Stimulated activated CD8-positive, alpha-beta memory T cell treated with anti-CD3 and anti-CD28 coated beads, Interleukin-4, amount 100 ng/mL, for 24 hours (primary cell): ENCODE measurements at places on chromosomes 16 and 17.

DNA sequence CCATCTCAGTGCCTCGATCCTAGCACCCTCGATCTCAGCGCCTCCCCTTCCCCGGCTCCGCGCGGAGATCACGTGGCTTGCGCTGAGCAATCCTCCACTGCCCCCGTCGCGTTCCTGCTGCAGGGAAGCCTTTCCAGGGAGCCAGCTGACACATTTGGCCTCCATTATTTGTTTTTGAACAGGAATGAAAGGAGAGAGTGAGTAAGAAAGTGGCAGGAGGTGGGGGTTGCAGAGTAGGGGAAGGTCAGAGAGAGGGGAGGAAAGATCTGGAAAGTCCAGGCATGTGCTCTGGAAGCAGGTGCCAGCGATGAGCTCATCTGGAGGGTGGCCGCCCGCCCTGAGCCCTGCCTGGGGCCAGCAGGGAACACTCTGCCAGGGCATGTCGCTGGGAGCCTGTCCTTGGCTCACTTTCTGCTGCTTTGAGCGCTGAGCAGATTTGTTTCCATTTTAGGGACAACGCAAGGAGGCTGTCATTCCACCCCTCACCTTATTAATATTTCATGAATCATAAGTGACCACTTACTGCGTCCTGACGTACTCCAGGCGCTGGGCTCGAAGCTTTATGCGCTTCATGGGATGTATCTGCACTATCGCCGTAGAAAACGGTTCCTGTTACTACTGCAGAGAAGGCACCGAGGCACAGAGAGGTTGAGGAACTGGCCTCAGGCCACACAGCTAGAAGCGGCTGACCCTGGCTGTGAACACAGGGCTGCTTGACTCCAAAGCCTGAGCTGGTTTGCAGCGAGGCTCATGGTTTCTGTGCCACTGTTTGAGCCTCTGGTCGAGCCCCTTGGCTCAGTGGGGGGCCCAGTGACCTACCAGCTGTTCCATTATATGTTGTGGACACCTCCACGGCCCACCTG is 283.1 kb downstream of the SEC14L1 start:
- DNase-seq, result no peak

DNA sequence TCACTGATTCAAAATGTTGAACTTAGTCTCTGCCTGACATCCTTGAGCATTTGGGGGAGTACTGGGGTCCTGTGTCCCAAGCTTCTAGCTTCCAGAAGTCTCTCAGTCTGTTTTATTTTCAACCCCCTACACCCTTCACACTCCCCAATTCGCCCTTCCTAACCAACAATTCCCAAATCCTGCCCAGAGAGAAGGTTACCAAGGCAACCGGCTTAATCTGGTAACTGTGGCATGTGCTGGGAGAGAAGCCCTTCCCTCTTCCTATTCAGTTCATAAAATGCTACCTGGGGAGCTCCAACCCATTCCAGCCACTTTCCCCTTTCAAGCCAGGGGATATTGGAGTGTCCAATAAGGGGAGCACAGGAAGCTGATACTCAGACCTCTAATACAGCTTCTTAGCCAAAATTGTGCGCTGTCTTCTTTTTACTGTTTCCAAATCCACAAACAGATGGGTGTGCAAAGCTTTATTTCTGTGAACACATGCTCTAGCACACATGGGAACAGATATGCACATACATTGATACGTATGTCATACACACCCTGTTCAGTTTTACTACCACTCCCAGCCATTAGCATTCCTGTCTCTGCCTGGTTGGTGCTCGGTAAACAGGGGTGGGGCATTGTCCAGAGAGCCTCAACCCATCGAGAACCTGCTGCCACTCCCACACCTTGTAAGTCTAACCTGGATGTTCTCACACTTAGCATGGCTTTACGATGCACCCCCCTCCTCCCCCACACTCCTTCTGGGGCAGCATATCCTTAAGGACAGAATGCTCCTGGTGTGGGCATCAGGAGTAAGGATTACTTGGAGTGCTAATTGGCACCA is 1.1 kb upstream of the RAPGEFL1 start:
- DNase-seq, result no peak

GRCh38 chr17:62626719-62627218 is 701 bp upstream of the MRC2 start:
- no peak for DNase-seq

- no peak for DNase-seq
Observed at GRCh38 chr17:69518951-69519350, 104.5 kb downstream of the MAP2K6 start.

GRCh38 chr17:35923609-35924114 is 6.9 kb downstream of the RDM1 start:
- no peak for DNase-seq

- DNase-seq, result no peak
Observed at GRCh38 chr17:46815474-46816353, 2.8 kb downstream of the WNT3 start.

DNA sequence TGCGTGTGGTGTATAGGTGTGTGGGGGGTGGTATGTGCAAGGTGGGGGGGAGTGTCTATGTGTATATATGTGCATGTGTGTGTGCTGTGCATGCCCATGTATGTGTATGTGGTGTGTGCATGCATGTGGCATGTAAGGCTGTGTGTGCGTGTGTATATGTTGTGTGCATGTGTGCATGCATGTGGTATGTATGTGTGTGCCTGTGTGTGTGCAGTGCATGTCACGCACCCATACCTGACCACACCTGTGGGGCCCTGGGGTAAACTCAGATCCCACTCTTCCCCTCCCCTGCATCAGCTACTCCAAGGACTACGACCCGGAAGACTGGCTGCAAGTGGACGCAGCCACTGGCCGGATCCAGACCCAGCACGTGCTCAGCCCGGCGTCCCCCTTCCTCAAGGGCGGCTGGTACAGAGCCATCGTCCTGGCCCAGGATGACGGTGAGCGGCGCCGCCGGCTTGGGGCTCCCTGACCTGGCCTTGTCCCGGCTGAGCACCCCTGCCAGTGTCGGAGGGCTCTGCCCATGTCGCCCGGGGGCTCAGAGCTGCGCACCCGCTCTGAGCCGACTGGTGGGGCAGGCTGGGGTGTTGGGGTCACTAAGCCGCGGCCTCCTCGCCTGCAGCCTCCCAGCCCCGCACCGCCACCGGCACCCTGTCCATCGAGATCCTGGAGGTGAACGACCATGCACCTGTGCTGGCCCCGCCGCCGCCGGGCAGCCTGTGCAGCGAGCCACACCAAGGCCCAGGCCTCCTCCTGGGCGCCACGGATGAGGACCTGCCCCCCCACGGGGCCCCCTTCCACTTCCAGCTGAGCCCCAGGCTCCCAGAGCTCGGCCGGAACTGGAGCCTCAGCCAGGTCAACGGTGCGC is 9.1 kb downstream of the SLC22A31 start:
- DNase-seq, result no peak

GRCh38 chr16:64983963-64984362 is 137.9 kb downstream of the CDH11 start:
- no peak for DNase-seq

- no peak for DNase-seq
Observed at GRCh38 chr16:73584157-73584556, 536.2 kb upstream of the ZFHX3 start.

DNA sequence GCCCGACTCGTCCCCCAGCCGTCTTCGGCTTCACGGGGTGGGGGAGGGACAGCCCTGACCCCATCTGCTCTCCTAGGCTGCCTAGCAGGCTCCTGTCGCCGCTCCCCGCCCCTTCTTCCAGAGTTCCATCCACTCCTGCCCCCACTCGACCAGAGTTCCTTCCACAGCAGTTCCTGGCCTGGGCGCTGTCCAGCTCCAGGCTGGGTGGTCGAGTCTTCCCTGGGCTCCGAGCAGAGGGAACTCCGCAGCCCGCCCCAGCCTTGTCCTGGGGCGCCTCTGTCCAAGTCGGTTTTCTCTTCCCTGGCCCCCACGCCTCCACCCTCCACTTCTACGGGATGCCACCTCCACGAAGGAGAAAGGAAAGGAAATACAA is 1.4 kb downstream of the PYY start:
- no peak for DNase-seq

DNA sequence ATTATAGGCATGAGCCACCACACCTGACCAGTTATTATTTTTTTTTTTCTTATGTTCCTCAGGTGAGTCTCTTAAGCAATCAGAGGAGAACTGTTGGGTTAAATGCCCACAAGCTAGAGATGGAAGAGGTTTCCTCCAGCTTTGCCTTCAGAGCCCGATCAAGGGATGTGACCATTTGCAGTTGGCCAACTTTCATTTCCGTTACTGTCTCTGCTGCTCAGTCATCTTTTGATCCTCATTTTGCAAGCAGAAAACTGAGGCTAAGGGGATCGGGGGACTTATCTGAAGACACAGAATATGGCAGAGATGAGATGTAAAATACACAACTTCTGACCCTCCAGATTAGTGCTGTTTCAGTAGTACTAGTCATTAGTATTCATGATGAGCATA is 188.8 kb downstream of the RAB11FIP4 start:
- no peak for DNase-seq

DNA sequence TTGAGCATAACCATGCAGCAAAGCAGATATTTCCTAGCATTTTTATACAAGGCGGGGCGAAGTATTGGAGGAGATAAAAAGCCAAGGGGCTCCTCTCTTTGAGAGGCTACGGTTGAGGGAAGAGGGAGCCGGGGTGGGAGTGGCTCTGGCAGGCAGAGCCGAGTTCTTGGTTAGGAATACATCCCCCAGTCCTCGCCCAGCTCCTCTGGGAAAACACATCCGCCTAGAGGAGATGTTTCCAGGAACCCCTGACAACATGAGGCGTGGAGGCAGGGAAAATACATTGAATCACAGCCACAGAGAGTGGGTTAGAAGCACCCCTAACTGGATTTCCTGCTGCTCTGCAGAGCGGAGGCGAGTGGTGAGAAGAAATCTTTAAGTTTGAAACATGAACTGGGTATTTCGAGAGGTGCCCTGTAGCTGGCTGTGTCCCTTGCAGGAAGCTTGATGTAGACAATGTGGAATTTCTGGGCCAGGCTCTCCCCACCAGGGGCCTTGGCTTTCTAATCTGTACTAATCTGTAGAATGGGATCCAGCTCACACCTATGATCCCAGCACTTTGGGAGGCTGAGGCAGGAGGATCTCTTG is 27.3 kb downstream of the TTYH2 start:
- DNase-seq, result no peak

DNA sequence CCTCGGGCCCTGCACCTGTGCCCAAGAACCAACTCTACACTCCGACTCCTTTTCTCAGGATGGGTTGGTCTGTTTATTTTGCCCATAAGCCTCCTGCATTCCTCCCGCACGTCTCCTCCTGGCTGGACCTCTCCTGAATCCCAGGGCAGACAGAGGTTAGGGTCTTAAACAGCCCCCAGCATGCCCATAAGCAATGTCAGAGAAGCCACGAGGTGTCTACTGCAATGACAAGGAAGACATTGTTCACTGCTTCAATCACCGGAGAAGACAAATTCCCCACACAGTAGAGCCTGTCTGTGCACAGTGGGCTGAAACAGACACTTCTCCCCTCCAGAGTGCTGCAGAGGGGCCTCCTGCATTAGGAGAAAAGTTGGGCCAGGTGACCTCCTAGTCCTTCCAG is 230.6 kb upstream of the RPL38 start:
- DNase-seq, result no peak

DNA sequence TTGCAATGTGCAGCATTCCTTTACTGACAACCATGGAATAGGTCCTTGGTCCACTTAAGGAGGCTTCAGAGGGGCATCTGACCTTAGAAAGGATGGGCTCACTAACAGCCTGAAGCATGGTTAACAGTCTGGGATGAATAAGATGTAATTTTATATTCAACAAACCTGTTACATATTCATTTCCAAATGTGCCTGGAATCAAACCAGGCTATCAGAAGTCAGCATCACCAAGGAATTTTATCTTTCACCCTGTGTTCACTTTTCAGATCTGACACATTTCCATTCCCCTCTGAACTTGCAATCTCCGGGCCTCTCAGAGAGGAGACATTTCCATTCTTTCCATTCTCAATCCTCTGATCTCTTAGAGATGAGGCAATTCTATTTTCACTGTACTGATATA is 62.4 kb downstream of the SNX11 start:
- no peak for DNase-seq

DNA sequence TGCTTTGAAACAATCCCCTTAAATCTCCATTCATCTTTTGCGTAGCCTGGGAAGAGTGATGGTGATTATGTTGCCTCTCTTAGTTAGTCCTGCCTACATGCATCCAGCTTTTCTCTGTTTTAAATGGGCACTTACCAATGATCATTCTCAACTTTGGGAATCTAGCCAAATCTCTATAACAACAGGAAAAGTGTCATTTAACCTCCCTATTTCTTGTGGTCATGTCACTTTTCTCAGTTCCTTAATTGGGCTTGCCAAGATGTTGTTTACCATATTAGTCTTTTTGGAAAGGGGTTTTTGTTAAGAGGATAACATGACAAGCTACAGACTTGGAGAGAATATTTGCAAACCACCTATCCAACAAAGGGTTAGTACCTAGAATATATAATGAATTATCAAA is 15.6 kb upstream of the CLEC10A start:
- no peak for DNase-seq

- DNase-seq, result no peak
Observed at GRCh38 chr16:83915081-83915480, 16.2 kb downstream of the MLYCD start.

- no peak for DNase-seq
Observed at GRCh38 chr17:45087504-45087975, 26.4 kb downstream of the NMT1 start.

DNA sequence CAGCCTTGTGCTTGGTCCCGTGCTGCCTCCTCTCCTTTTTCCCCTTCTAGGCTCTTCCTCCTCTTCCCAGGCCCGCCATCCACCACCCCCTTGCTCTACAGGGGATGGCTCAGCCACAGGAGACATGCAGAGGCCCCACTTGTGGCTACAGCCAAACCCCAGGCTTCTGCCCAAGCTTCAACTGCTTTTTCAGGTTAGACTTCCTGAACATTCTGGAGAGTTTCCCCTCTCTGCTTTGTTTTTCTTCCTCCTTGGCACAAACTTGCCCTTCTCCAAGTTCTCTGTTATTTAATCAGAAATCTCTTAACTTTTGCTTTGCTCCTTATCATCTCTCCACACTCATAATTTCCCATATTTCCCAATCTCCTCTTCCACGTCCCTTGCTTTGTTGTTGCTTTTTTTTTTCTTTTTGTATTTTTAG is 18.3 kb upstream of the HAS3 start:
- no peak for DNase-seq
